GM12891 (cell line): ENCODE measurements at places on chromosomes 7 and 10.
A peak's percentile ranks its signal among the peaks of the same experiment; 100 is the strongest.

GRCh38 chr7:47721670-47722069 lies 139.8 kb upstream of the TNS3 start:
- no peak for DNase-seq

DNA sequence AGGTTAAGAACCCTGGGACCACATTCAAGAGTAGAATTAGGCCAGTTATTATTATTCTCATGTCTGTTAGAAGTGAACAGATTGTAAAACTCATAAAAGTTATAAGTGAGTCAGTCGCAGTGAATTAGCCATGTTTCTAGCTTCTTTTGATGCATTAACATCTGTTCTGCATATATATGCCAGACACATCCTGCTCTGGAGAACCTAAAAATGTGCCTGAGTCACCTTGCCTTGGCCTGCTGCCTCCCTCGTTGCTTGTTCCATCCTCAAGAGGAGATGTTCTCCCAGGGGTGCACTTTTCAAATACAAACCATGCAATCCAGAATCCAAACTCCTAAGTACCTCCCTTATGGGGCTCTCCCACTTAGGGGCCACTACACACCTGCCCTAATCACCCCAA lies 14.8 kb downstream of the TSPAN12 start:
- DNase-seq: no peak

- DNase-seq: peak; percentile 60
These were observed at the start of gene BBIP1 for GRCh38 chr10:110918643-110919348. TSS of gene BBIP1 (minus strand) at chr10:110919180. CDS start at chr10:110918157, 1,023 bp downstream.

DNA sequence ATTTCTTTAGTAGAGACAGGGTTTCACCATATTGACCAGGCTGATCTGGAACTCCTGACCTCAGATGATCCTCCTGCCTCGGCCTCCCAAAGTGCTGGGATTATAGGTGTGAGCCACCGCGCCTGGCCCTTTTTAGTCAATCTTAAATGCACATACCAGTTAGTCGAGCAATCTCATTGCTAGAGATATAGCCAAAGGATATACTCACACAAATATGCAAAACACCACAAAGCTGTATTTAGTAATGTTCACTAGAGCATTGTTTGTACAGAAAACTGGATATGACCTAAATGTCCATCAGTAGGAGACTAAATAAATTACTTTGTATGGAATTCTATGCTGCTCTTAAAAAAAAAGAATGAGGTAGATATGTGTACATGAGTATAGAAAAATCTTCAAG lies 24.5 kb upstream of the IL6 start:
- no peak for DNase-seq

DNA sequence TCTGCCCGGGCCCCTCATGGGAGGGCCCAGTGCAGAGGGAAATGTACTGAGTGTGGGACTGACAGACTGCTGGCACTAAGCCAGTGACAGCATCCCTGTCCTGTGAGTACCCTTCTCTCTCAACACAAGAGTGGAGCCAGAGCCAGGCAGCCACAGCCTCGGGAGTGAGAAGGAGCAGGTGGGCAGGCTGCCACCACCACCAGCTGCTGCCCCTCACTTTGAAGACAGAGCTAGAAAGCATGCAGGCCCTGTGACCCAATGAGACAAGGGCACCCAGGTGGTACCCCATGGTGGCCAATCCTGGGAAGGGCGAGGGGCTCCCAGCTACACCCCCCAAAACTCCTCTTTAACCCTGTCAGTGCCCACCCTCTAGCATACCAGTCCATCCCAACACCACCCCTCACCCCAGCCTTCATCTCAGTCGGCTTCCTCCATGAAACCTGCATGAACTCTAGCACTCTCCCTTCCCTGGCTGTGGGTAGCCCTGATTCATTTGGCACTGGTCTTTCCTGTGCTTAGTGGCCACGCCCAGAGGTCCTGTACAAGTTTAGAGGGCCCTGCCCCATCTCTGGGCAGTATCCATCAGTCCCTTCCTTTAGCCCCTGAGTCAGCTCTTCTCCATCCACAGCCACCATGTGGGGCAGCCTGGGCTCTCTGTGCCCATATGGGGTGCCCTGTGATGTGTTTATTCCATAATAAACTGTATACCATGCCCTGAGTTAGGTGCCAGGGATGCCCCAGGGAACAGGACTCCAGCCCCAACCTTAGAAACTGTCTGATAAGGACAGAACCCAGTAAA lies 207.0 kb upstream of the ZMIZ1 start:
- DNase-seq: no peak

GRCh38 chr7:95421847-95422444 lies 12.9 kb downstream of the PON2 start:
- DNase-seq: no peak

- DNase-seq: no peak
These were observed 5.6 kb downstream of the TPK1 start for GRCh38 chr7:144830024-144830785.

- no peak for DNase-seq
These were observed 96.5 kb downstream of the NRP1 start for GRCh38 chr10:33237736-33238624.

- DNase-seq: no peak
These were observed 26.5 kb downstream of the KLF6 start for GRCh38 chr10:3758491-3758970.

DNA sequence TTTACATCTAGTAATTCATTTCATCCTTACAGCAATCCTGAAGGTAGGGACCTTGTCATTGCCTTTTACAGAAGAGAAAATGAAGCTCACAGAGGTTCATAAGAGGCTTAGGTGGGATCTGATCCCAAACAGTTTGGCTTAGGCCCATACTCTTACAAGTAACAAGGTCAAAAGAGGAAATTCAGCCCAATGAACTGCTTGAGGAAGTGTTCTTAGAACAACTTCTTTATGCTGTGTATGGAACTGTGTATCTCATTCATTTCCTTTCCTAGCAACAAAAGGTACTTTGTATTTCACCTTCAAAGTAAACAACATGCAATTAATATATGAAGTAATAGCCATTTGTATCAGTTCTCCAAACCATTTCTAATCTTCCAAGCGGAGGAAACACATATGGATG lies 79.3 kb downstream of the AVL9 start:
- no peak for DNase-seq

DNA sequence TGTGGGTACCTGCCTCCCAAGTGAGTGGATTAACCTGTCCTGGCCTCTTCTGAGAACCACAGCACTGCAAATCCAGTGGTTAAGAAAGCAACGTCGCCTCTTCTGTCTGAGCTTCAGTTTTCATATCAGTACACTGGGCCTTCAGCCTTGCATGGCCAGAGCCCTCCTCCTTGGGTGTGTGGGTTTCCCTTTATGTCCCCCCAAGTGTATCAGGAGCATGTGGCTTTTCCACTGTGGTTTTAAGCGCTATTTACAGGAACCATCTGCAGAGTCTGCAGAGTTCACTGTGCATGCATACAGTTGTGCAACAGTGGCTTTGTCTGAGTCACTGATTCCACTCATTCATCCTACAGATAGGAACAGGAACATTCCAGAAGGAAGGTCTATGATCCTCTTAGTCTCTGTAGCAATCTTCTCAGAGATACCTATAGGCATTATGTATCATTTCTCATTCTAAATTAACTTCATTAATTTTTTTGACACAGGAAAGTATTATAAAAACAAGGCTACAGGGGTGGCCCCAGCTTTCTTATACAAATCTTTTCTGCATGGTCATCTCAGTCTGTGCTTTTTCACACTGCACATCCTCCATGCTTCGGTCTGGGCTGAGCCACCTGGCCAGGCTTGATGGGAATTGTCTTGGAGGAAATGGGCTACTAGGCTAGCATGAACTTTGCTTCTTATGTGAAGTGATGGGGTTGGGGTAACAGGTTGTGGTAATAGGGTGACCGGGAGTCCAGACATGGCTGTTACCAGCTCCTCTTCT lies 17.1 kb downstream of the MBL2 start:
- no peak for DNase-seq

DNA sequence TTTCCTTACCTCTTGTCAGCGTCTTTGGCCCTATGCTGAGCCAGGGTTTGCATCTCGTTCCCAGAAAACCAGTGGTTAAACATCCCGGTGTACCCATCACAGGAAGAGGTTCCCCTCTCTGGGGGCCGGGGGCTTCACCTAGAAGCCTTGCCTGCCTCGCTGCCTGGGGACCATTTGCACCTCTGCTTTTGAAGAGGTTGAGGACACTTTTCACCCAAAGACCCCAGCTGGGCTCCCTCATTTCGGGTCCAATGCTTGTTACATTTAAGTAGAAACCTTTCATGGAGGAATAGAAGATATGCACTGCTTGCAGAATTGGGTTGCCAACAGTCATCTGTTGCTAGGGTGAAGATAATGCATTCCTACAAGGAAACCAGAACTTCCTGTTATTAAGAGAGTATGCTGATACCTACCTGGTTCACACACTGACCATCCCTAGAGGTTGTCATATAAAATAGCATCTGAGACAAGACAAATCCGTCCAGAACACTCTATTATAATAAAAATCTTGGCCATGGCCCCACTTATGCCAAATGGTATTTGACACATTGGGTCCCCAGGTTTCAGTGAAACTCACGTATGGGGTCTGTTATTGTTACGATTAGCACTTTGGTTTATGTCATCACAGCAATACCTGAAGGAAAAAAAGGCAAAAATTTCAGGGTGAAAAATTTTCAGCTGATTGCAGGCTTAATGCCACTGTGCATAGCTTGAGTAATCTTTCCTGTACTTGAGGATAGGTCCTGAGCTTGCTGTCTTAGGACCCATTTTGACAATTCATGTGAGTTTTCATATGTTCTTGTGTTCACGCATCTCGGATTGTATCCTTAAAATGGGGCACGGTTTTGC lies 917 bp downstream of the ZNF365 start:
- DNase-seq: no peak

DNA sequence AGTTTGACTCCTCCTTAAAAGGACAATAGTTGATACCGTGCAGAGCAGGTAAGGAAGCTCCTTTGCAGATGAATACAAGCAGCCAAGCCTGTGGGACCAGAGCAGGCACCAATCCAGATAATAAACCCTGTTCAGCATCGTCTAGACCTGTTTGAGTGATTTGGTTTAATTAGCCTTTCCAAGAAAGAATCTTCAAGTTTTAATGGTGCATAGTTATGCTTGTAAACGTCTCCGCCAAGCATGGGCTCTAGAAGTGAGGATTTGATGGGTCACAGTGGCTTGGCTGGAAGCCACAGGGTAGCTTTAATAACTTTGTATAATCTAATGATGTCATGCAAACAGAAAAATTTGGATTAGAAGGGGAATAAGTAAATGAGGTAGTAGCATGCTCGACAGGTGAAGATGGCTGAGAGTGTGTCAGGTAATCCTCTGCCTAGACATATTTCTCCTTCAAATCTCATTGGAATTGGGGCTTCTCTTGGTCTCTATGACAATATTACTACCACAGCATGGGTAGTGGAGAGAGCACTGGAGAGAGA lies 188.4 kb downstream of the DYNC1I1 start:
- DNase-seq: no peak

DNA sequence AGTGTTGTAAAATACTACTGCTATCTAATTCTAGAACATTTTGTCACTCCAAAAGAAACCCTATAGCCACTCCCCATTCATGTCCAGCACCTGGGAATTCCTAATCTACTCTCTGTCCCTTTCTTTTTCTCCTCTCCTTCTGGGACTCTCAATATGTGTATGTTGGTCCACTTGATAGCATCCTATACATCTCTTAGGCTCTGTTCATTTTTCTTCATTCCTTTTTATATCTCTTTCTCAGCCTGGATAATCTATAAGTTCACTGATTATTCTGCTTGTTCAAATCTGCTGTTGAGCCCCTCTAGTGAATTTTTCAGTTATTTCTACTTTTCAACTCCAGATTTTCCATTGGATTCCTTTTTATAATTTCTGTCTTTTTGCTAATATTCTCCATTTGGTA lies 108.6 kb downstream of the CCDC3 start:
- no peak for DNase-seq

GRCh38 chr10:94413361-94413760 lies 11.0 kb downstream of the TBC1D12 start:
- no peak for DNase-seq

DNA sequence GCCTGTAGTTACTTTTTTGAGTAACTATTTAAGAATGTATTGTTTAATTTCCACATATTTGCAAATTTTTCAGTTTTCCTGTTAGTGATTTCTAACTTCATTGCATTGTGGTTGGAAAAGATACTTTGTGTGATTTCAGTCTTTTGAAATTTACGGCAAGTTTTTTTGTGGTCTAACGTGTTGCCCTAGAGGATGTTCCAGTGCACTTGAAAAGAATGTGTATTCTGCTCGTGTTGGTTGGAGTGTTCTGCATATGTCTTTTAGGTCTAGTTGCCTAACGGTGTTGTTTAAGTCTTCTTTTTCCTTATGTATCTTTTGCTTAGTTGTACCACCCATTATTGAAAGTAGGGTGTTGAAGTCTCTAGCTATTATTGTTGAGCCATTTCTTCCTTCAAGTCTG lies 59.7 kb downstream of the LCOR start:
- DNase-seq: no peak

DNA sequence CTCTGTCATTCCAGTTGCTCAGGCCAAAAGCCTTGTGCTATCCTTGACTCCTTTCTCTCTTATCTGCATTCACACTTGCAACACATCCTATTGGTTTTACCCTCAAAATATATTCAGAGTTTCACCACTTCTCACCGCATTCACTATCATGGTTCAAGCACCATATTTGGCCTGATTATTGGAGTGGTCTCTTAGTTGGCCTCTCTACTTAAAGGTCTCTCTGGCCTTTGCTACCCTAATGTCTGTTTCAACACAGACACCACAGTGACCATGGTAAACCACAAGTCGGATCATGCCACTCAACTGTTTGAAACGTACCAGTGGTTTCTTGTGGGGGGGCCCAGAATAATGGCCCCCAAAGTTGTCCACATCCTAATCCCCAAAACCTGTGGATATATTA lies 15.2 kb upstream of the PDZD8 start:
- DNase-seq: no peak

DNA sequence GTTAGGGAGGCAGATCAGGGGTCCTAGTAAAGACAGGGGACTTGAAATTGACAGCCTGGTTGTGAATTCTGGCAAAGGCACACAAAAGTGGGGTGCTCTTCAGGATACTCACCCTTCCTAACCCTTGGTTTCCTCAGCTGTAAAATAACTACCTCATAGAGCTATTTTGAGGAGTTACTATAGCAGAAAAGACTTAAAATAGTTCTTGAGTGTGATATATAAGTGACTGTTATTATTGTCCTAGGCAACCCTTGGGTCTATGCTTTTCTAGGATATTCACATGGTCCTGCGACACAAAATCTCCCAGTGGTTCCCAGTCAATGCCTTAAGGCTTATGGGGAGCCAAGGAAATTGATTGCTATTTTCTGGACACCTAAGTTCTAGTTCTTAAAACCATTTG lies 98.1 kb upstream of the NAMPT start:
- DNase-seq: no peak

DNA sequence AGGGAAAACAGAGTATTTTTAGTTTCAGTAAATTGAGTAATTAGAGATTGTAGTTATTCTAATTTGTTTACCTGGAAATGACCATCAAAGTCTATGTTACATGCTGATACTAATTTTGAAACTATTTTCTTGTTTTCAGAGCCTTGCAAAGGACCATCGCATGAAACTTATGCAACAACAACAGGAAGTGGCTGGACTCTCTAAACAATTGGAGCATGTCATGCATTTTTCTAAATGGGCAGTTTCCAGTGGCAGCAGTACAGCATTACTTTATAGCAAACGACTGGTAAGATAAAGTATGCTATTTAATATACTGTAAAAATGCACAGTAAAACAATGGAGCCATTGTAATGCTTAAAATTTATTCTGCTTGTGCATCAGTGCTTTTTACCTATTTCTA lies 78.5 kb downstream of the TRIM24 start:
- DNase-seq: no peak
